Progenitor cell of endocrine pancreas (in vitro differentiated cells): ENCODE measurements at places on chromosomes 2 and 18.

GRCh38 chr18:69968039-69968438 lies 20.4 kb upstream of the CD226 start:
- DNase-seq = no peak

DNA sequence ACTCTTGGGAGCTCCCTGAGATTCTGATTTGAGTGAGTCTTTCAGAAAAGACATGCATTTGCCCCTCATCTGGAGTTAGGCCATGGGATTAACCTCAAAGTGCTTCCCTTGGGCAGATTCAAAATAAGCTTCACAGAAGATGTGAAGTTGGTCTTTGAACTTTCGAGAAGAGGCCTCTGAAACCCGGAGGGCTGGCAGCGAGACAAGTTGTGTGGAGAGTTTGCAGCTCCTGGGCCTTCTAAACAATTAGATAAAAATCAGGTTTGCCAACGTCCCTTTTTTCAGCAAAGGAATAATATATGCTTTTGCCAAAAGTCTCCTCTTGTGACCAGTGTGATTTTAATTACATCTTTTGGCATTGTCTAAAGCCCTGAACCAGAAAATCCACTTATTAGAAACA lies 489.7 kb downstream of the SOX11 start:
- DNase-seq = no peak

DNA sequence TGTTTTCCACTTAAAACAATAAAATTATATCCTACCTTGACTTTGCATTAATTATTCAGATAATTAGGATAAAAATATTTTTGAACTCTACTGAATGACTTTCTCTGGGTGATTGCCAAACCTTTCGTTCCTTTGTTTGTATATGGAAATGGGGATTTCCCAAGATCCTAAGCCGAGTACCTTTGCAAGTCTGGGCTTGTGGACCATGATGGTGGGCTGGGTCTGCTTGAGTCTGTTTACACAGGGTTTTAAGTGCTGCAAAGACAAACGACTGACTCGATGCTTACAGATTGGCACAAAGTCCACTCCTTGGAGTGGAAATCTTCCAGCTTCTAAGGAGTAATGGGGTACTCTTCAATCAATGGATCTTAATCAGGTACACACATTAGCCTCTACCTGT lies 659.5 kb downstream of the TSN start:
- DNase-seq = no peak

DNA sequence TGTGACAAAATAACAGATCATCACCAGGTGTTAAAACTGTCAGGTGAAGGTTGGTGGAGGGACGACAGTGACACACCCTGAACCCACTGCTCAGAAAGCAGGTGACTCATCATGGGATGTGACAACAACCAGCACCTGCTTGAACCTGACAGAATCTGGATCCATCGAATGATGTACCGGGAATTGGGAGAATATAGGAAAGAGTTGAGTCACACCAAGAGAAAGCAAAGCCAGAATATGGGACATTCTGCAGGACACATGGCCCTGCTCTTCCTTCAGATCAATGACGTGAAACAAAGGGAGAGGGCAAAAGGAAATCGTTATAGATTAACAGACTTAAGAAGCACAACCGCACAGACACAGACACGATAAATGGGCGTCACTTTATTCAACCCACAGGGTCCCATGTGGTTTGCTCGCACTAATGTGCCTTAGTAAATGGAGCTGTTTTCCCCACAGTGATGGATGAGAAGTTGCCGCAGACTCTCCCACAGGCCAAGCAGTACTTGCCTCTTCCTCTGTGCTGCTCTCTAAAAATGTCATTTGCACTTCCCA lies 100.1 kb downstream of the CRACDL start:
- no peak for DNase-seq

DNA sequence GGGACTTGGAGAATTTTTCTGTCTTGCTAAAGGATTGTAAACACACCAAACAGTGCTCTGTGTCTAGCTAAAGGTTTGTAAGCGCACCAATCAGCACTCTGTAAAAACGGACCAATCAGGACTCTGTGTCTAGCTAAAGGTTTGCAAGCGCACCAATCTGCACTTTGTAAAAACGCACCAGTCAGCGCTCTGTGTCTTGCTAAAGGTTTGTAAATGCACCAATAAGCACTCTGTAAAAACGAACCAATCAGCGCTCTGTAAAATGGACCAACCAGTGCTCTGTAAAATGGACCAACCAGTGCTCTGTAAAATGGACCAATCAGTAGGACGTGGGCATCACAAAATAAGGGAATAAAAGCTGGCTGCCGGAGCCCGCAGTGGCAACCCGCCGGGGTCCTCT lies 16.5 kb downstream of the ABI2 start:
- no peak for DNase-seq

DNA sequence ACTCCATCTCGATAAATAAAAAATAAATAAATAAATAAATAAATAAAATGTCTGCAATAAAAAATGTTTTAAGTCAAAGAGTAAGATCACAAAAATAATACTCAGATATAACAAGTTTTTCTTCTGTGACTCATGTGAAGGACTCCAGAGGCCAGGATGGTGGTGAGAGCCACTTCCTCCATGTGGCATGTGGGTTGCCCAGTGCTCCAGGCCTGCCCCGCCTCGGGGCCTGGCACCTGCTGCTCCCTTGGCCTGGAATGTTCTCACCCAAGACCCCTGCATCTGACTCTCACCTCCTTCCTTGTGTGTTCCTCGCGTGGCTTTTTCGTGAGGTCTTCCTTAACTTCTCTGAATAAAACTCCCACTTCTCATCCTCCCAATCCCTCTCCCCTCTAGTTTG lies 77.4 kb upstream of the LDLRAD4 start:
- DNase-seq = no peak
